ENCODE measurements at places on chromosomes 7 and 10.

GRCh38 chr10:86497621-86498020, 24.0 kb downstream of the WAPL start:
- no peak for DNase-seq

DNA sequence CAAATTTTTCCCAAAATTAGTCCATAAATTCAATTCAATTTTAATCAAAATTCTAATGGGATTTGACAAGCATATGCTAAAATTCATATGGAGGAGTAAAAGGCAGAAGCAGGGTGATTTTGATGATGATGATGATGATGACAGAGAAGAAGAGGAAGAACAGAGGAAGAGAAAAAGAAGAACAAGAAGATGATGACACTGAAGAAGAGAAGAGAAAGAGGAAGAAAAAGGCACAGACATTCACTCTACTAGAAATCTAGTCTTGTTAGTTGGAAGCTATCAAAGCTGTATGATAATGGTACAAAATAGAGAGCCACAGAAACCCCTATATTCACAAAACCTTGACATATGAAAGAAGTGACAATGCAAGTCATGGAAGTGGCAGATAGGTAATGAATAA, 157.9 kb downstream of the ELMO1 start:
- no peak for DNase-seq

DNA sequence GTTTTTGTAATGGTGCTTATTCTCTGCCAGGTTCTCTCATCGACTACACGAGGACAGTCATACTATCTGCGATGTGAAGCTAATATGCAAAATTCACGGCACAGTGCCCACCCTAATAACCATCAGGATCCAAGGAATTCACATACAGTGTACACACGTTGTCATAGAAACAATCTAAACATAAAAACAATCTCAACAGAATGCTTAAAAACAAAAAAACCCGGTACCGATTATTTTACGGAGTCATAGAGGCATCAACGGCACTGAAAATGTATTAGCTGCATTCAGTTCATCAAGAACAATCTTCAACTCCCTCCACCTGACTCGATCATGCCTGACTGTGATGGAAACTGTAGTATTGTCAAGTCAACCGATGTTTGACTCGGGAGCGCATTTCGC, 628 bp downstream of the MRPS33 start:
- no peak for DNase-seq

DNA sequence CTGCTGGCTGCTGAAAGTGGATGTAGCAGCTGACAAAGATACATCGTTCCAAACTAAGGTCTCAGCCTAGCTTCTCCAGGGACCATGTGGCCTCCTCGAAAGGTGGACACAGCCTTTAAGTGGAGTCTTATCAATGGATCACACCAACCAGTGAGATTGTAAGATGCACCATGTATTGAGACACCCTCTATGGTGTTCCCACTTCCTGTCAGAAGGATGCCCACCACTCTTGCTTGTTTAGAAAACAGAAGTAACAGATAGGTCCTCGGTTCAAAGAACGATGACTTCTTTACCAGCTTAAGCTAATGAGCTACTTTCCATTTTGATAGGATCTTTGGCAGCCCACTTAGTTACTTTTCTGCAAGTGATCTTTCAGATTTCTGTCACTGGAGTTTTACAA, 34.3 kb downstream of the SLC25A13 start:
- no peak for DNase-seq

GRCh38 chr10:98321186-98321780, 53.3 kb upstream of the LOXL4 start:
- DNase-seq, result no peak

DNA sequence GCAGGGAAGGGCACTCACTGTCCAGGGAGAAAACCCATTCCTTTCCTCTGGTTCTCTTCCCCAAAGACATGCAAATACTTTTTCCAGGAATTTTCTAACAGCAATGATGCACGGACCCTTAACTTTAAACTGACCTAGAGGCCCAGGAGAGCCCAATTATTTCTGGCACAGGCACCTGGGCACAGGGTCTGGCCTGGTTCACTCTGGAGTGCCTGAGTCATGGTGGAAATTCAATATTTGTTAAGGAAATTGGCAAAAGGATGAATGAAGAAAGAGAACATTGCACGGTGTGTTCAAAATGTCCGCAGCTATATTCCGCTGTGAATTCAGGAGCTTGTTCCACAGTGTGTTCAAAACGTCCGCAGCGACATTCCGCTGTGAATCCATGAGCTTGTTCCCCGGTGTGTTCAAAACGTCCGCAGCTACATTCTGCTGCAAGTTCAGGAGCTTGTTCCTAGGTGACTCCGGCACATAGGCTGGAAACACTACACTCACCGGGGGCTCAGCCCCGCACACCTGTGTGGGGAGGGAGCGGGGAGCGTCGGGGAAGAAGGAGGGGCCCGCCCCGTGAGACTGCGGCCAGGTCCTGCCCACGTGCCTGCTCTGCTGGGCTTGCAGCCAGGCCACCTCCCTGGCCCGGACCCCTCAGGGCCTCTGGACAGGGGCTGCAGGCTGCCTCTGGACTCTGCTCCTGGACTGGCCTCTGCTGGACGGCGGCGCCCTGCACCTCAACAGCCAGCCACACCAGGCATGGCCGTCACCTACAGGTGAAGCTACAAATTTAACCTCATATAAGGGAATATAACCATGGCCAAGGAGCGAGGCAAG, 72.0 kb upstream of the FAM20C start:
- DNase-seq, result no peak

DNA sequence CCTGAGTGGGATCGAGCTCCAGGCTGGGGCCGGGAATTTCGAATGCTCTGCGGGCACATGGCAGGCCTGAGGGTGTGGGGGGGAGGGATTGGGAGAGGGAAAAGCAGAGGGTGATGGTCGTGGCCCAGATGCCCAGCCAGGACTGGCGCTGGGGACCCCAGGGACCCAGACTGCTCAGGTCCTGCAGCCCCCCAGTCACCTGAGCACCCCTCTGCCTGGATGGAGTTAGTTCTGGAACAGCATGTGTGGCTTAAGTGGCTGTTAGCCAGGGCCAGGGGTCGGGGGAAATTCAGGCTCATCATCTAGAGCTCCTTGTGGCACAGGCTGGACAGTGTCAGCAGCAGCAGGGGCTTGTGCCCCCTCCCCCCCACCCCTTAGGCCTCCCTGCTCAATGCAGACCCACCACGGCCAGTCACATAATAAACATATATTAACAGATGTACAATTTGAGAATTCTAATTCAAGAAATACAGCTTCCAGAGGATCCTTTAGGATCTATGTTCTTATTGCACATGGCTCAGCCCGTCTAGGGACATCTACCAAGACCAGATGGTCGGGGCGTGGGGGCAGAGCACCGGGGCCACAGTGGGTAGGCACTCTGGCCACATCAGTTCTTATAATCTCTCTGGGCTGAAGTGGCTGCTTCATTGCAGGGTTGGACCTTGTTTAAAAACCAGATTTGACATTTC, 22.2 kb downstream of the DNAJB12 start:
- no peak for DNase-seq

GRCh38 chr7:143256325-143256724, 6.9 kb upstream of the GSTK1 start:
- no peak for DNase-seq

DNA sequence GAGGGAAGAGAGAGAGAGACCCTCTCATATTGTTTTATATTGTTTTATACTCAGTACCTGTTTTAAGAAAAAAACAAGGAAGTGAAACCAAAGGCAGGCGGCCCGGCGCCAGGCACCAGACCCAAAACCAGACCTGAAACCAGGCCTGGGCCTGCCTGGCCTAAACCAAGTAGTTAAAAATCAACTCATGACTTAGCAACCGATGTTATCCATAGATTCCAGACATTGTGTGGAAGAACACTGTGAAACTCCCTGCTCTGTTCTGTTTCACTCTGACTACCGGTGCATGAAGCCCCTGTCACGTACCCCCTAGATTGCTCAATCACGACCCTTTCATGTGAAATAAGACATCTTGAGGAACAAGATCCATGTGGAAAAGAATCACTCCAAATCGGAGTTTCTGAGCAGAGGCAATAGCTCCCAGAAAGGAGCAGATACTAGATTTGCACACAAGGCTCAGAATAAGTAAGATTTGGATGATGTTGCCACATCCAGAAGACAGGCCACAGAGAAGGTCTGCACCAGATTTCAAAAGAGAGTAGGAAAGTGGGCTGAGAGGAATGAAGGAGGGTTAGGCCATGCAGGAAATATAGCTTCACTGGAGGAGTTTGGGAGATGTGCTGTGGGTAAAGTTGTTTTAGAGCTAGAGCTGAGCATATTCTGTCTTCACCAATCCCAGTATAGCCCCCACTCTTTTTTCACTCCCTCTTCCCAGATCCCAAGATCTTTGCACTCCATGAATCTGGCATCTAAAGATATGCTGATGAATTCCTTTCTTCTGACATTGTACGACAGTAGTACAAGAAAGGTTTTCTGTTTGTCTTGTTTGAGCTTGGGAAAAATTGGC, 8.8 kb upstream of the ZNF248 start:
- no peak for DNase-seq

GRCh38 chr10:100341953-100342626, 4.9 kb upstream of the SCD start:
- DNase-seq, result peak; percentile 80

DNA sequence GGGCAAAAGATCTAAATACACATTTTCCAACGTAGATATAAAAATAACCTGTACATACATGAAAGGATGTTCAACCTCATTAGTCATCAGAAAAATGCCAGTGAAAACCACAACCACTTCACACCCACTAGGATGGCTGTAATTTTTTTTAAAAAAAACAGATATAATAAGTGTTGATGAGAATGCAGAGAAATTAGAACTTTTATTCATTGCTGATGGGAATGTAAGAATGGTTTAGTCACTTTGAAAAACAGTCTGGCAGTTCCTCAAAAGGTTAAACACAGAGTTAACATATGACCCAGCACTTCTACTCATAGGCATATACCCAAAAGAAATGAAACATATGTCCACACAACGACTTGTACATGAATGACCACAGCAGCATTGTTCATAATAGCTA, 32.3 kb upstream of the PRKCQ start:
- peak; percentile 8 for DNase-seq

DNA sequence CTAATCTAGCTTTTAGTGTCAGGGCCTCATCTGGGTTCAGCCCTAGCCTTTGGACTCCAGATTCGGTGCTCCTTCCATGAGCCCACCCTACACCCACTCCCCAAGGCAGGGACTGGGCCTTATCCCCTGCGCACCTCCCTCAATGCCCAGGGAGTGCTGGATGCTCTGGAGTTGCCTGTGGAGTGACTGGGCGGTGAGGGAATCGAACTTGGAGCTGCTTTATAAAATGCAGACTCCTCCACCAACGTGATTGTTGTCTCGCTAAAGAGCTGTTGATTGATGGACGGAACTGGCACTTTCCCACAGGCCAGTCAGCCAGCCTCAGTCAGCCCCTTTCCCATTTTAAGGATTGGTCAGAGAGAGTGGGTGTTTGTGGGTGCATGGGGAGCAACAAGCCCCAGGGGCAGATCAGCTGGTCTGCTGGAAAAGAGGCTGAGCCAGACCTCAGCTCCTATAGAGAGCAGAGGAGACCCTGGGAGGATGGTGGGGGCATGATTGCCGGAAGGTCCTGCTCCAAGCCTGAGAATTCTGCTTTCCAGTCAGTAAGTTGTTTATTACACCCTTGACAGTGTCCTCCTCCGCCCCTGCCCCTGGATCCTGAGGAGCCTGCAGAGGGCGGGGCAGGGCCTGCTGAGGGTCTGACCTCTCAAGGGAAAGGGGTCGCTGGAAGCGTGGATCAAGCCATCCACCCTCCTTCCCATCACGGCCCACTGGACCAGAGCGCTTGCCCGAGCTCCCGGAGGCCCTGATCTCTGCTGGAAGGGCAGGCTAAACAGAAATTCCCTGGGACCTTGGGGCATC, 16.7 kb downstream of the UNC5B start:
- DNase-seq, result no peak

- DNase-seq, result no peak
Measured at GRCh38 chr7:92115821-92116220, 18.5 kb downstream of the CYP51A1 start.

GRCh38 chr10:71040343-71040742, 152.0 kb upstream of the PCBD1 start:
- DNase-seq, result no peak

GRCh38 chr7:118657391-118658005, 433.0 kb downstream of the ANKRD7 start:
- DNase-seq, result no peak

DNA sequence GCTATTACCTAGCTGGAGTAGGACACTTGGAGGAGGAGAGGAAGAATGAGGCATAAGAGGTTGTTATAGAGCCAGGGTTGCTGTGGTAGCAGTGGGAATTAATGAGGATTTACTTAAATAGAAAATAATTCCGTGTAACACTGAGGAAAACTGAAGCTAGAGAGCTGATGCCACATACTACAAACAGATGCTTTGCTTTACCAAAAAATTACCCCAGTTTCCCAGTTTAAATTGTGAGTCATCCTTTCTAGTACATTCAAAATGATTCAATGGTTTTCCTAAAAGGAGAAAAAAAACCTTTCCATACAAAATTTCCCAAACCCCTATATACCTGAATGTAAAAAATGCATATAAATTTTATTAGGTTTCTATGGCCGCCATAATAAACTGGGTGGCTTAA, 58.3 kb downstream of the ZNF518A start:
- DNase-seq, result no peak

DNA sequence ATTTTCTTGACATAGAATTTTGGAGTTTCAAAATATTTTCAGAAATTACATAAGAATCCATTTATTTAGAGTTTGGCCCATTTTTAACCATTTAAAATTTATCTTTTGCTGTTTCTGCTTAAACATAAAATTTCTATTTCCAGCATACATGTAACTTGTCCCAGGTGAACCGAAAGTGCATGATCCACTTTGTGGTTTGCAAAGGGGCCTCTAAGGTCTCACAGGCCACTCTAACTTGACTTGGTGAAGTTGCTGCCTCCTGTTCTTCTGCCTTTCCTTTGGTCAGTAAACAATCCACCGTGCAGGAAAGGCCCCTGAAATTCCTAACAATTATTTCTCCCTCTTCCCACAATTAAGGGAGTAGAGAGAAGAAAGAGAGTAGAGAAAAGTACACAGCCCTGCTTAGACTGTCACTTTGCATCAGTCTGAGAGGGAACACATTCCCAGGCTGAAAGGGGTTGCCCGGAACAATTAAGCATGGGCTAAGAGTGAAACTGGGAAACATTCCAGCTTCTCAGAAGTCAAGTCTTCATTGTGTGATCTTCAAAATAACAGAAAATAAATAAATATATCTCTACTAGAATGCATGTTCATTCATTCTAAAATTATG, 79.5 kb upstream of the SEMA3A start:
- DNase-seq, result peak; percentile 6

GRCh38 chr7:157543791-157544190, 207.0 kb downstream of the DNAJB6 start:
- no peak for DNase-seq

Data from MCF 10A (cell line).